Right hindlimb (tissue), 1 donor: ENCODE measurements at places on chromosomes 1 and 21.

DNA sequence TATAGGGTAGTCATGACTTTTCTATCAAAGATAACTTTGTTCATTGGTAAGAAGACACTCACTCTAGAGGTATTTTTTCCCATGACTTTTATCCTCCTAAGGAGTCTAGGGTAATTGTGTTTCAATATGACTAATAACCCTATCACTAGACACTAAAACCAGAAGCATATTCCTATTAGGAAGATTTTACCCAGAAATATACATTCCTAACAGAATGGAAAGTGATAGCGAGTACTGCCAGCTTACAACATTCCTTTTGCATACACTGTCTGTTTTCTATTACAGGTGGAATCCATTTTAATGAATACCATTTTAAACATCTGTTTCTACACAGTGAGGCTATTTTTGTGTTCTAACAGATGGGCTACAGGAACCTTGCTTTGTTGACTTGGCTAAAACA lies 31.4 kb upstream of the C1orf185 start:
- DNase-seq: no peak

DNA sequence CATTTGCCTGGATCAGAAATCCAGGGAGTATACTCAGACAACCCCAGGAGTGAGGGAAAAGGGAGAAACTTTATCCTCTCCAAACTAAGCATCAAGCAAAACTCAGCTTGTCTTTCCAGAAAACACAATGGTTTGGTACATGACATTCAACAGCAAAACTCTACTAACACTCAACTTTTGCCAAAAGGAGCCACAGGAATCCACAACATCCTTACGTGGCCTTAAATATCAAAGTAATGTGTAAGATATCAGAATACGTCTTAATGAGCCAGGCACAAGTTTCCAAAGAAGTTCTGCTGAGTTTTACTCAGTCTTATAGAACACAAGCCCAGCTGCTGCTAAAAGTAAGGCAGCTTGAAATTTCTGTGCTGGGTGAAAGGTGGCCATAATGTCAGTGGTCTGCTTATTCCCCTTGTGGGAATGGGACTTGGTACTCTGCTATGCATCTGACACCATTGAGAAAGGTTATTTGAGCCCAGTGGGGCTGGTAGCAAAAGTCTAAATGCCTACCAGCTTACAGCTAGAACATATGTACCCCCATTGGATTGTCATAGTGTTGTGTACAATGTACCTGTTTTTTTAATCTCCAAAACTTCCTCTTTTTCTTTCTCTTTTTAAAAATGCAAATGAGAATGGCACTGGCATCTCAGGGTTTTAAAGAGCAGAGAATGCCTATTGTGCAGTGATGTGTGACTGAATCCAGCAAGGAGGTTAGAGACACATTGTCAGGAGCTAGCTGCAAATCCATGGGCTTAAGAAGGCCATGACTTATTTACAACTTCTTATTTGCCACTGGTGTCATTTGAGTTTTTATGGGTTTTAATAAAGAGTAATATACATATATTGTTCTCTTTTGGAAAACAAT lies 62.0 kb upstream of the ST6GALNAC3 start:
- DNase-seq: no peak

GRCh38 chr1:15693371-15693770 lies 9.3 kb downstream of the PLEKHM2 start:
- no peak for DNase-seq

- DNase-seq: peak; percentile 69
Measured at GRCh38 chr1:11858968-11859871, 475 bp upstream of the NPPB start.

DNA sequence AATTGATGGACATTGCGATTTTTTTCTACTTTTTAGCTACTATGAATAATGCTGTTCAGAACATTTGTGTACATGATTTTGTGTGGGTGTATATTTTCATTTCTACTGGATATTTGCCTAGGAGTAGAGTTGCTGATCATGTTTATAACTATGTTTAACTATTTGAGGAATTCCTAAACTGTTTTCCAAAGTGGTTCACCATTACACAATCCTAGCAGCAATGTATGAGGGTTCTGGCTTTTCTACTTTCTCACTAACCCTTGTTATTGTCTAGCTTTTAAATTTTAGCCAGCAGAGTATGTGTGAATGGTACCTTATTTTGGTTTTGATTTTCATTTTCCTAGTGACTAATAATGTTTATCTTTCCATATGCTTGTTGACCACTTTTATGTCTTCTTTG lies 86.2 kb downstream of the ATG4C start:
- no peak for DNase-seq

DNA sequence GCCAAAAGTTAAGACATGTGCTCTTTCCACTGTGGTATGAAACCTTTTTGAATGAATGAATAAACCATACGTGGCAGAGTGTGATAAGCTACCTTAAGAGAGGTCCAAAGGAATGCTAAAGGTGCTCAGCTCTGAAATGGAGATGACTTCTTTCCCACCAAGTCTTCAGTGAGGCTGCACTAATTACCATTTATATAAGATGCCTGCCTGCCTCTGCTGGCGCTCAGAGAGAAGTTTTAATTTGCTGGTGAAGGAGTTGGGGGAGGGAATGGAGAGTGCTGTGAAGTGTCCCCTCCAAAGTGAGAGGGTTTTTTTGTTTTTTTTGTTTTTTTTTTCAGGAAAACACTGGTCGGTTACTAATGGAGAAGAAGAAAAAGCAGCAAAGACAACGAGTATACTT lies 559.0 kb downstream of the OMA1 start:
- no peak for DNase-seq

GRCh38 chr1:98478121-98478520 lies 183.4 kb upstream of the SNX7 start:
- no peak for DNase-seq

DNA sequence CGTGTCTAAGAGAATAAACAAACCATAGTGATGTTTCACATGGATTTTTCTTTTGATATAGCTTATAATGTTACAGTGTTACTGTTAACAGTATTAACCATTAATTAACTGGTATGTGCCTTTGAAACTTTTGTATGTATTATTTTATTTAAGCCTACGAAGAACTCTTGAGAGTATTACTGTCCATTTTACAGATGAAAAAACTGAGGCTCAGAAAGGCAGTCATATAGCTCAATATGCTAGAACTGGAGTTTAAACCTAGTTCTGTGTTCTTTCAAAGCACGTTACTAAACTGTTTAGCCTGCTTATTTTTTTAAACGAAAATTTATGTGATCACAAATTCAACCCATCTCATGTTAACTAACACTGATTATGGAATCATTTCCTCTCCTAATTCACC lies 83.5 kb downstream of the POU2F1 start:
- DNase-seq: no peak

DNA sequence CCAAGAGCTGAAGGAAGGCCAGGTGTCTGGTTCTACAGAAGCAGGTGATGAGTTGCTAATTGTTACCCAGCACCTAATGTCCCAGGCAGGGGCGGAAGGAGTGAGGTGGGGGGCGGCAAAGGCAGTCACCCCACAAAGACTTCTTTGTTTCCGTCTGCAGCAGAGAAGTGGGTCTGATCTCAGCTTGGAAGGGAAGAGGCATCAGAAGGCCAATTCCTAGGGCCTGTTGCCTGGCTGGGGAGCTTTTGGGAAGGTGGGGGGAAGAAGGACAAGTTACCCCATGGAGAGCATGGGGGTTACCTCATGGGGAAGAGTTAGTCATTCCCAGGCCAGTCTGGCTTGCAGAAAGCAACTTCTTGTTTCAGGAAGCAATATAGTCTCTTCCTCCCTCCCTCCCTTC lies 10.9 kb downstream of the IGSF21 start:
- no peak for DNase-seq

DNA sequence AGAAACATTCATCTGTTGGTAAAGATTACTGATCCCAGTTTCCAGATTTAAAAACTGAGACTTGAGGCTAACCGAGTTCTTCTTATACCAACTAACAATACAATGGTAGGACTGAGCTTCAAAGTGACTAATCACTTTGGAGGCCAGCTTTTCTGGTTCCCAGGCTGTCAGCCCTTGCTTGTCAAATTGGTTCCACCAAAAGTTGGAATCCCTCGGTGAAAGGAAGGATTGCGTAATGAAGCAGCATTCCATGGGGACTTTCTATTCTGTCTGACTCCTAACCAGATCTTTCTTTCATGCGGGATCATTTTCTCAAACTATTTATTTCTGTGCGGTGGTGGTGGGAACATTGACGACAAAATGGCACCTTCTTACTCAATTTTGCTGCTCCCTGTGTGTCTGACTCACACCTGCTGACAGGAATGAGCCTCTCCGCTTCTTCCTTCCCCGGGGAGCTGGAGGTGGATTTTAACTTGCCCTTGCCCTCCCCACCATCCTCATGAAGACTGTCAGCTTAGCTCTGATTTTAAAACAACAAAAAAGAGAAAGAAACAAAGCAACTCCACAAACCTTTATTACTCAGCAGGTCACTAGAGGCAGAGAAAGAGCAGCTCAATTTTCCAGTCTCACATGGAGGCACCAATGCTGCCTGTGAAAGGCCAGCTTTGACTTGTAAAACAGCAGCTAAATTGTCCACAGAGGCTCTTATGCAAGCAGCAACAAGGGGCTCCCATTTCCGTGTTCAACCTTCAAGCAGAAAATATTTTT lies 32.9 kb upstream of the RASAL2 start:
- DNase-seq: no peak

GRCh38 chr1:174258148-174258550 lies 98.8 kb downstream of the RABGAP1L start:
- peak; percentile 24 for DNase-seq

DNA sequence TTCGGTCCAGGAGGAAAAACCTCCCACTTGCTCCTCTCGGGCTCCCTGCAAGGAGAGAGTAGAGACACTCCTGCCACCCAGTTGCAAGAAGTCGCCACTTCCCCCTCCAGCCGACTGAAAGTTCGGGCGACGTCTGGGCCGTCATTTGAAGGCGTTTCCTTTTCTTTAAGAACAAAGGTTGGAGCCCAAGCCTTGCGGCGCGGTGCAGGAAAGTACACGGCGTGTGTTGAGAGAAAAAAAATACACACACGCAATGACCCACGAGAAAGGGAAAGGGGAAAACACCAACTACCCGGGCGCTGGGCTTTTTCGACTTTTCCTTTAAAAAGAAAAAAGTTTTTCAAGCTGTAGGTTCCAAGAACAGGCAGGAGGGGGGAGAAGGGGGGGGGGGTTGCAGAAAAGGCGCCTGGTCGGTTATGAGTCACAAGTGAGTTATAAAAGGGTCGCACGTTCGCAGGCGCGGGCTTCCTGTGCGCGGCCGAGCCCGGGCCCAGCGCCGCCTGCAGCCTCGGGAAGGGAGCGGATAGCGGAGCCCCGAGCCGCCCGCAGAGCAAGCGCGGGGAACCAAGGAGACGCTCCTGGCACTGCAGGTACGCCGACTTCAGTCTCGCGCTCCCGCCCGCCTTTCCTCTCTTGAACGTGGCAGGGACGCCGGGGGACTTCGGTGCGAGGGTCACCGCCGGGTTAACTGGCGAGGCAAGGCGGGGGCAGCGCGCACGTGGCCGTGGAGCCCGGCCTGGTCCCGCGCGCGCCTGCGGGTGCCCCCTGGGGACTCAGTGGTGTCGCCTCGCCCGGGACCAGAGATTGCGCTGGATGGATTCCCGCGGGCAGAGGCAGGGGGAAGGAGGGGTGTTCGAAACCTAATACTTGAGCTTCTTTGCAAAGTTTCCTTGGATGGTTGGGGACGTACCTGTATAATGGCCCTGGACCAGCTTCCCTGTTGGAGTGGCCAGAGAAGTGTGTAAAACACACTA lies 45.3 kb downstream of the MRPL39 start:
- DNase-seq: peak; percentile 76

- DNase-seq: no peak
Measured at GRCh38 chr21:28627691-28628090, 365.0 kb downstream of the LTN1 start.

DNA sequence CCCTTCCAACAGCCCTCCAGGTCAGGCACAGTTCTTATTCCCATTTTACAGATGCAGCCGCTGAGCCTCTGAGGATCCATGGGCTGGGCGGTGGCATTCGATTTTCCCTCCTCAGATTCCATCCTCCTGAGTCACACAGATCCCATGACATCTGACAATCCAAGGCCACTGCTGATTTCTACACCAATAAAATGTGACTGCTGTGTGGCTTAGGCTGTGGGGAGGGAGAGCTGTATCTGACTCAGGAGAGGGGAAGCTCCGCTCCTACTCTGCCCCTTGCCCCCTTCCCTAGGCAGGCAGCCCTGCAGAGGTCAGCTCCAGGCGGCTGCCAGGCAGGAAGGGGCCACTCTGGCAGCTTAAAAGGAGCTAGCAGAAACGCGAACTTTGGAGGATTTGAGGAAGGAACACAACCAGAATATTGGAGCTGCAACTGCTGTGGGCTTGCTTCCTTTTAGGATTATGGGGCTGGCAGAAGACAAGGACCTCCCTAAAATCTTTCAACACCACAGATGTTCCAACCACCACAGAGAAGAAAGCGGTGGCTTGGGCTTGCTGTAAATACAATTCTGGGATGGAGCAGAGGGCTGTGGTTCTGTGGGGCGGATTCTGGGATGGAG lies 50.0 kb downstream of the MRPL37 start:
- peak; percentile 74 for DNase-seq

GRCh38 chr1:234842726-234843641 lies 233.0 kb upstream of the IRF2BP2 start:
- no peak for DNase-seq

- DNase-seq: no peak
Measured at GRCh38 chr1:4599521-4599920, 54.9 kb upstream of the AJAP1 start.

GRCh38 chr1:54711536-54711935 lies 4.1 kb upstream of the TTC4 start:
- no peak for DNase-seq

GRCh38 chr1:200217703-200218102 lies 190.2 kb downstream of the NR5A2 start:
- no peak for DNase-seq

GRCh38 chr1:199245946-199246345 lies 607.1 kb downstream of the PTPRC start:
- DNase-seq: no peak

DNA sequence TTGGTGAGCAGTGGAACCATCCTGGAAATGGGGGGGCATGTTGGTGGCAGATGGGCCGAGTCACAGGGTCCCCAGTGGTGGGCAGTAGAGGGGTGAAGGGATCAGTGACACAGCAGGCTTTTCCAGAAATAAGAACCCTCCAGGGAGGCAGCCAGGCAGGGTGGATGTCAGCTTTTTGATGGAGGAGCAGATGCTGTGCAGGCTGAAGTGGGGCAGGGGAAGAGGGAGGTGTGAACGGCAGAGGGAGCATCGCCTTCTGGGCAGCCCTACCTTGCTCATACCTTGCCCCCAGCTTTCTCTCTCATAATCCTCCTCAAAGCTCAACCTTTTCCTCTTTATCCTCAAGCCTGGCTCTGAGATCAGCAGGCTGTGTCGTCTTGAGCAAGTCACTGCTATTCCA lies 131.8 kb upstream of the IPO9 start:
- DNase-seq: no peak
